Pulmonary artery endothelial cell (primary cell): ENCODE measurements at places on chromosomes 6 and 20. TPM values are rescaled to one million over a fixed set of nuclear protein-coding genes. Genes with fewer than 3 reads are reported as not detected.

The TSHZ2 gene
- total RNA-seq = not detected in 2 replicates

The WDR27 gene
- 23.4 and 24.0 TPM in 2 replicates for total RNA-seq

The FAM110A gene
- total RNA-seq = 2.8 and 3.3 TPM in 2 replicates

The SNX21 gene
- 20.8 and 22.7 TPM in 2 replicates for total RNA-seq

The SLC25A27 gene
- total RNA-seq = 0.66 and 1.9 TPM in 2 replicates

The TP53TG5 gene
- total RNA-seq = not detected in 2 replicates

The SNRPB2 gene
- total RNA-seq = 62.3 and 73.4 TPM in 2 replicates

The CLPSL2 gene
- total RNA-seq = not detected in 2 replicates

The RBM38 gene
- 18.2 and 21.8 TPM in 2 replicates for total RNA-seq

The LPIN3 gene
- total RNA-seq = 1.8 and 2.1 TPM in 2 replicates

The B3GALT4 gene
- 2.8 and 4.7 TPM in 2 replicates for total RNA-seq

The RAMACL gene
- total RNA-seq = 1.4 and 2.4 TPM in 2 replicates

The NR2E1 gene
- not detected in 2 replicates for total RNA-seq

The MEI4 gene
- total RNA-seq = not detected in 2 replicates

The PLN gene
- total RNA-seq = 0.04 TPM in 1 of 2 replicates, not detected in the other

The ECT2L gene
- total RNA-seq = not detected in 2 replicates

The NFATC2 gene
- 1.6 and 1.7 TPM in 2 replicates for total RNA-seq

The MATN4 gene
- total RNA-seq = not detected in 2 replicates

The BANF2 gene
- total RNA-seq = not detected in 2 replicates

The TOX2 gene
- 1.2 and 2.4 TPM in 2 replicates for total RNA-seq

The ZFP57 gene
- total RNA-seq = 0.42 TPM in 1 of 2 replicates, not detected in the other

The SIRPB1 gene
- total RNA-seq = 0.73 TPM in 1 of 2 replicates, not detected in the other

The SLC22A3 gene
- total RNA-seq = 0.07 and 0.13 TPM in 2 replicates

The IYD gene
- total RNA-seq = 0.07 TPM in 1 of 2 replicates, not detected in the other

The TPD52L1 gene
- 3.7 and 4.7 TPM in 2 replicates for total RNA-seq

The GLO1 gene
- 151 and 188 TPM in 2 replicates for total RNA-seq

The CYP21A2 gene
- not detected in 2 replicates for total RNA-seq

The PSMA7 gene
- 463 and 570 TPM in 2 replicates for total RNA-seq

The NINL gene
- total RNA-seq = 6.9 and 10.1 TPM in 2 replicates

The SLC22A2 gene
- not detected in 2 replicates for total RNA-seq

The DCDC2 gene
- total RNA-seq = not detected in 2 replicates

The OR2H1 gene
- not detected in 2 replicates for total RNA-seq

The NANP gene
- total RNA-seq = 10.0 and 10.2 TPM in 2 replicates

The CST4 gene
- not detected in 2 replicates for total RNA-seq

The TRERF1 gene
- total RNA-seq = 0.40 and 0.85 TPM in 2 replicates

The HLA-DOB gene
- total RNA-seq = 0.49 TPM in 1 of 2 replicates, not detected in the other

The SLC32A1 gene
- total RNA-seq = not detected in 2 replicates

The PRRT1 gene
- 0.07 TPM in 1 of 2 replicates, not detected in the other for total RNA-seq

The TFAP2B gene
- total RNA-seq = not detected in 2 replicates

The FKBP1C gene
- 0.40 and 1.8 TPM in 2 replicates for total RNA-seq

The DNAAF9 gene
- total RNA-seq = 9.0 and 13.2 TPM in 2 replicates

The TFAP2C gene
- total RNA-seq = not detected in 2 replicates

The OLIG3 gene
- total RNA-seq = not detected in 2 replicates

The SPEF1 gene
- total RNA-seq = 0.13 TPM in 1 of 2 replicates, not detected in the other

The AKAP7 gene
- total RNA-seq = 1.9 and 3.2 TPM in 2 replicates

The TSBP1 gene
- not detected in 2 replicates for total RNA-seq

The PRSS35 gene
- 0.07 TPM in 2 replicates for total RNA-seq

The MEP1A gene
- total RNA-seq = not detected in 2 replicates

The LRP11 gene
- 20.1 and 30.6 TPM in 2 replicates for total RNA-seq

The DSN1 gene
- total RNA-seq = 20.6 and 32.2 TPM in 2 replicates

The IMPG1 gene
- total RNA-seq = not detected in 2 replicates

The TMEM63B gene
- 14.0 and 21.8 TPM in 2 replicates for total RNA-seq

The LHFPL5 gene
- not detected in 2 replicates for total RNA-seq

The C6orf15 gene
- total RNA-seq = not detected in 2 replicates

The EZR gene
- total RNA-seq = 110 and 172 TPM in 2 replicates
